ENCODE measurements at places on chromosomes 4 and X.

GRCh38 chr4:181971411-181971810 lies 271.8 kb upstream of the TENM3 start:
- no peak for DNase-seq

GRCh38 chr4:93018806-93019205 lies 715.0 kb downstream of the GRID2 start:
- DNase-seq: no peak

- DNase-seq: no peak
Measured at GRCh38 chrX:21412029-21412428, 37.8 kb downstream of the CNKSR2 start.

DNA sequence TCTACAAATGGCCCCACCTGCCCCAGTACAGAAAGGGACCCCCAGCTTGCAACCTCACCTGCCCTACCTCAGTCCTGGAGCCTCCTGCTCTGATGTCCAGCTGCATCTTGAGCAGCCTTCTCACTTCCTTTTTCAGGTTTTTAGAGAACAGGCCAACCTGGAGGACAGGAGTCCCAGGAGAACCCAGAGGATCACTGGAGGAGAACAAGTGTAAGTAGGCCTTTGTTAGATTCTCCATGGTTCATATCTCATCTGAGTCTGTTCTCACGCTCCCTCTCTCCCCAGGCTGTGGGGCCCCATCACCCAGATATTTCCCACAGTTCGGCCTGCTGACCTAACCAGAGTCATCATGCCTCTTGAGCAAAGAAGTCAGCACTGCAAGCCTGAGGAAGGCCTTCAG lies 3.6 kb downstream of the MAGEA11 start:
- no peak for DNase-seq

DNA sequence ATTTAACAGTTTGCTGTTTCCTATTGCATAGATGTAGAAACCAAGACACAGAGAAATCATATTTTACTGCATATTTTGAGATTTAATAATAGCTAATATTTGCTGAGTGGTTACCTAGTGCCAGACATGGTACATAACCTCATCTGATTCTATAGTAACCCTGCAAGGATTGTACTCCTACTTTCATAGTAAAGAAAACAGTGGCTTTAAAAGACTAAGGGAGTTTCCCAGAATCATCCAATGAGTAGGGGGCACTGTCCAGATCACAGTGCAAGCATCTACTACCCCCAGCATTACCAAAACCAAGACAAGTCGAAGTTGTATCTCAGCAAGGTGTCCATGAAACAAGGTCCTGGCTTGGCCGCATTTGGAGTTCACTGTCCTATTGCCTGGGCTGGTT lies 224.5 kb upstream of the TENM3 start:
- no peak for DNase-seq
